NCI-H1048 (cell line): ENCODE measurements at places on chromosomes 16 and 17.

GRCh38 chr16:53743149-53743566 is 39.2 kb downstream of the FTO start:
- DNase-seq, result no peak

DNA sequence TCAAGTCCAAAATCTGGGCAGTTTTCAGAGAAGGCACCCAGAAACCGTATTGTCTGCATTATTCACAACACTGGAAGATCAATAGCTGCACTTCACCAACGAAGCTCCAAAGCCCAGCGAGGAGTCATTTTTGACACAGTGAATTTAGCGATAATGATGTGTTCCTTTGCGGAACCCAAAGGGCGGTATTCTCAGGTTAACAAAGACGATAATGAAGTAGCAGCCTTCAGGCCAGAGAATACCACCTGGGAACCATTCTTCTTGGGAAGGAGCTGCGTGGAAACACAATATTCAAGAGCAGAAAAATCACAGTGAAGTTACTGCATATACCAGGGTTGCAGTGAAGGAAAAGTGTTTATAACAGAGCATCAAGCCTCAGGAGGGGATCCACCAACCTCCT is 381.0 kb downstream of the TOX3 start:
- DNase-seq, result no peak

DNA sequence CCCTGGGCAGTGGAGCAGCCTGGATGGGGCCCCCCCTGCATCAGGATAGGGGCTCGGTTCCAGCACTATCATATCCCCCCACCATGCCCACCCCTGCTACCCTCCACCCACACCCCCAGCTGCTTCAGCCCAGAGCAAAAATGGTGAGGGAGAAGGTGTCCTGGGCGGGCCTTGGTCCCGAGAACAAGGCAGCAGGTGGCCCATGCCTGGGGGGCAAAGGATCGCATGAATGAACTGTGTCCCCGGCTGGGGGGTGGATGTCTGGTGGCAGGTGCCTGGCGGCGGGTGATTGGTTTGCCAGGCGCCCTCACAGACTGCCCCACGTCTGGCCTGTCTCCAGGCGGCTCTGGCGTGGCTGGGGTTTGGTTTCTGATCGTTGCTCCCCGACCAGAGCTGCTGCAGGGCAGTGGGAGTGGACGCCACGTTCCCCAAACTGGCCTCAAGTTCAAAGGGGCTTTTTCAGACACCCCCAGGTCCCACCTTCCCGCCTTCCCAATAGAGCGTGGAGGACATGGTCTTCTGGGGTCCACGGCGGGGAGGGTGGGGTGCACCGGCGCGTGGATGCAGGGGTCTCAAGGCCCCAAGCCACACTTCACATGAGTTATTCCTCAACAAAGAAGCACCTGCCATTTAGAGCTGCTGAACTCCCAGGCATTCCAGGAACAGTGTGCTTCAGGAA is 12.6 kb downstream of the UTS2R start:
- DNase-seq, result no peak

GRCh38 chr16:66295761-66296546 is 70.5 kb upstream of the CDH5 start:
- no peak for DNase-seq

DNA sequence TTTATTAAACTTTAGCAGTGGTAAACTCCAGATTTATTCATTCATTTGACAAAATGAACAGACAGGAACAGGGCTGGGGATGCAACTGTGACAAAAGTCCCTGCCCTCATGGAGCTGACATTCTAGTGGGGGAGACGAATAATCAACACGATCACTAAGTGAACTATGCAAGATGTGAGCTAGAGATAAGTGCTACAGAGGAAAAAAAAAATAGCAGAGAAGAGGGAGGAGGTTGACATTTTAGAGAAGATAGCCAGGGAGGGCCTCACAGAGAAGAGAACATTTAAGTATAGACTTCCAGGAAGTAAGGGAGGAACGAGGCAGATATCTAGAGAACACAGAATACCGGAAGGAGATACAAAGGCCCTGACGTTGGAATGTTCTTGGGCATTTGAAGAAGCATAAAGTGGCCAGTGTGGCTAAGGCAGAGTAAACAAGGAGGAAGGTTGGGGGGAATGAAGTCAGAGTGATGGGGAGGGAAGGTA is 17.9 kb upstream of the AP1G1 start:
- DNase-seq, result no peak
